ENCODE measurements at places on chromosomes 5 and 9.

DNA sequence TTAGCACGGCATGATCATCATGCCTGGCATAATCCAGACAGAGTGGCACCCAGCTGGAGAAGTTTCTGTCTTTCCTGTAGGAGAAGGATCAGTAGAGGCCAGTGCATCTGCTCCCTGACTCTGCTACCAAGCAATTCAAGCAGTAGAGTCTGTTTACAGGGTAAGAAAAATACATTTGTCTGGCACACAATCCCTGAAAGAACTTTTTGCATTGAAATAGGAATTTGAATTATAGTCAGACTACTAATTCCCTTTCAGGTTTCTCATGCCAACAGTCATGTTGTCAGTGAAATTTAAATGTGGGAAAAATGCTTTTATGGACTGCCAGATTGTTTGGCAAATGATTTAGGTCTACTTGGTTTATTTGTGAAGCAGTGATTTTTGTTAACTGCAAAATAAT lies 125.6 kb downstream of the RAB3C start:
- no peak for DNase-seq

DNA sequence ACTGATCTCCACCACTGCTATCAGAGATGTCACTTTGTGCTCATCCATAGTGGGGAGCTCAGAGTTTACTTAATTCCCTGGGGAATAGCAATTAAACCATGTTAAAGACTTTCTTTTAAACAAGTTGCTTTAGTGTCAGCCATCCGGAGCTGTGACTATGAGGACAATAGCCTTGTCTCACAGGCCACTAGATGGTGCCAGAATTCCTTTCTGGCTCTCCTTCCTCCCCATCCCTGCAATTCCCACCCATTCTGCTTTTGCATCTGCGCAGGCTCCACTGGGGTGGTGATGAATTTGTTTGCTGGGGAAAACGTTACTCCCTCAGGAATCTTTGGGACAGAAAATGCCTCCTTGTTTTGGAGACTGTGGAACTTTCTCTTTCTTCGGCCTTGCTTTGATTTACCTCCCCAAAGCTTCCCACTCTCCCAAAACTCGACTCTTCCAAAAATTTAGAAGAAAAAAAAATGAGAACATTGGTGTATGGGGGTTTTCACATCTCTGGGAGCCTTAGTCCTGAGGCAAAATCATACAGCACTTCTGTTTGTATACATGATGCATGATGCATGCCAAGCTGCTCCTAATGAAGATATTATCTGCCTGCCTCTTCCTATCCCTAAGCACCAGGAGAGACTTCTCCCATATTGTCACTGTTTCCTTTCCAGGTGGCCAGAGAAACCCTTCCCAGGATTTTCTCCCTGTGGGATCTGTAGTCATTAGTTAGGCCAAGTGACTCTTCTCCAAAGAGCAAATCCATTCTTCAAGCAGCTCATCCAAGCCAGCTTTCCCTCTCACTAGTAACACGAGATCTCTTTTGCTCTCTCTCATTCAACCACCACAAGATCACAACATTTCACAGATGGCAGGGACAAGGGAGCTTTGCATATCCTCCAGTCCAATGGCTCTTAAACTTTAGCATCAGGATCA lies 466.1 kb downstream of the TLR4 start:
- no peak for DNase-seq

GRCh38 chr5:175181331-175181730 lies 262.7 kb downstream of the DRD1 start:
- DNase-seq: no peak

DNA sequence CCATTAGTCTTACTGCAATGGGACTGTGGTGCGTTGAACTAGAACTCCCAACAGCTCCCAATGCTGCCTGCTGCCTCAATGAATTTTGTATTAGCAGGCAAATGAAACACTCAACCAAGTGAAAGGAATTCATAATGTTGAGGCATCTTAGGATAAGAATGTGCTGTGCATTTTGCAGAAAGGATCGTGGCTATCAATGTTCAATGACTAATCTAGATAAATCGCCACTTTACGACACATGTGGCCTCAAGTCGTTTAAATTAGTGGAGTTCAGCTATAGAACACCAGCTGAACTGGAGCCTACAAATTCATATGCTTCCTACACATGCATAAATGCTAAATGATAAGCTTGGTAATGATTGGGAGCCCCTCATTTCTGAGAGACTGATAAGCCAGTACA lies 318.4 kb downstream of the PSAT1 start:
- no peak for DNase-seq

DNA sequence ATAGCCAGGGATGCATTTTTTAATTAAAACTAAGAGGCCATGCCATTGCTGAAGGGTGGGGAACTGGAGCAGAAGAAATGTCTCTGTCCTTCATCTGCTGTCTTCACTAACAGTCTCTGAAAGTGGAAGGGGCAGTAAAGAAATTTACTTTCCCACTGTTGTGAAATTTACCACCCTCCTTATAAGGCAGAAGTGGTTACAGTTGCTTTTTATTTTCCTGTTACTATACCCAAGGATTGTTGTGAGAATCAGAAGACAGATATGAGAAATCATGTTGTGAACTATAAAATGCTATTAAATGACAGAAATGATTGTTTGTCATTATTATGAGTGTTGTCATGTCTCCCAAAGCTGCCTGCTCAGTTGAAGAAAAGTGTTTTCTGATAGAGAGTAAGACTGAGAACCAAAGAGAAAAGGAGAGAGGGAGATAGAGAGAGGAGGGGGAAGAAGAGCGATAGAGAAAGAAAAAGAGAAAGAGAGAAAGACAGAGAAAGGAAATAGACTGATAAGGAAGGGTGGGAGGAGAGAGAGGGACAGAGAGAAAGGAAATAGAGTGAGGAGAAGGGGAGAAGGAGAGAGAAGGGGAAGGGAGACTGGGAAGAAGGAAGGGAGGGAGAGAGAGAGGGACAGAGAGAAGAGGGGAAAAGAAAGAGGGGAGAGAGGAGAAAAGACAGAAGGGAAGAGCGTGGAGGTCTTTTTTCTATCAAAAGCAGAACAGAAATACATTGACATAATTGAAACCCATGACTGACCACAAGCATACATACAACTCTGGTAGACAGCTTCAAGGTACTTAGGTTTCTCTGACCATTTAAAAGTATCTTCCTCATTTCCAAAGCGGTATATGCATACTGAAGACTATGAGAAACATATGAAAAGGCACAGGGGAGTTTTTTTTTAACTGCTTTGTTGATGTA lies 22.5 kb downstream of the SEC61B start:
- no peak for DNase-seq

GRCh38 chr5:144329681-144330080 lies 159.0 kb downstream of the KCTD16 start:
- no peak for DNase-seq

- DNase-seq: no peak
Measured at GRCh38 chr9:113863345-113863744, 12.8 kb upstream of the ZNF618 start.

GRCh38 chr9:136546697-136547501 lies 1.1 kb upstream of the NOTCH1 start:
- DNase-seq: no peak

- no peak for DNase-seq
Measured at GRCh38 chr9:85543196-85543595, 198.6 kb downstream of the AGTPBP1 start.

DNA sequence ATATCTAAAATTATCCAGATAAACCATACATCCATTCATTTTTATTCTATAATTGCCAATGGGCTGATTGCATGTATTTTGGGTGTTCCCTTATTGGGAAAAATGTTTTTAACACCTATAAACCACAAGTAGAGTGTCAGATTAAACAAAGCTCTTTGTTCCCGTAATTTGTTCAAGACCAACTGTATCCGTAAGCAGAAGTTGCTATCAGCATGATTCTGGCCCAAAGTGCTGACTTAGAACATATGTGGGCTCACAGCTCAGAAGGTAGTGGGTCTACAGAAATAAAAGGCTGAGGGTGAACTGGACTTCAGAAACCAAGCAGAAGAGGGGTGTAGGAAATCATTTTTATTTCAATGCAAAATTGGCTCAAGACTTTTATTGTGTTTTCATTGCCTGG lies 23.5 kb upstream of the IL7R start:
- no peak for DNase-seq

GRCh38 chr9:98886691-98887229 lies 56.9 kb upstream of the COL15A1 start:
- no peak for DNase-seq

GRCh38 chr5:29896646-29897045 lies 1296.8 kb upstream of the CDH6 start:
- DNase-seq: no peak

DNA sequence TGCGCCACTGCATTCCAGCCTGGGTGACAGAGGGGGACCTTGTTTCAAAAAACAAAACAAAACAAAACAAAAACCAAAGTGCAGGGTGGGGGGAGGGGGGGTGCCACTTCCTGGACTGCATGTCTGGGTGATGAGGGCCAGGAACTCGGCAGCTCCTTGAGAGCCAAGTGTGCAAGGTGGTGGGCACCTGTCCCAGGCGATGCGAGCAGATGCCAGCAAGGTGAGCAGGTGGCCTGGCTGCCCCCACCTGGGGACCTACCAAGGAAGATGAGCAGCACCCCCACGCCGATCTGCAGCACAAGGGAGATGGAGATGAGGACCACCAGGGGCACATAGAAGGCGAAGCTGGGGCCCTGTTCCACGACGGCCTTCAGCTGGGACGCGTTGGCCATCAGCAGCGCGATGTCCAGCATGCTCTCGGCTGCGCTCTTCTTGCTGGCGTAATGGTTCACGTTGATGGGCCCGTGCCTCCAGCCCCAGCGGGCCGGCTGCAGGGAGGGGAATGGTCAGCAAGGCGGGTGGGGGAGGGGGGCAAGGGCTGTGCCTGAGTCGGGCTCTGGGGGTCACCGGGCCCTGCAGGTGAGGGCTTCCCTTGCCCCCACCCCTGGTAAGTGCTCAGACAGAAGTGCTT lies 7.8 kb downstream of the NINJ1 start:
- no peak for DNase-seq

DNA sequence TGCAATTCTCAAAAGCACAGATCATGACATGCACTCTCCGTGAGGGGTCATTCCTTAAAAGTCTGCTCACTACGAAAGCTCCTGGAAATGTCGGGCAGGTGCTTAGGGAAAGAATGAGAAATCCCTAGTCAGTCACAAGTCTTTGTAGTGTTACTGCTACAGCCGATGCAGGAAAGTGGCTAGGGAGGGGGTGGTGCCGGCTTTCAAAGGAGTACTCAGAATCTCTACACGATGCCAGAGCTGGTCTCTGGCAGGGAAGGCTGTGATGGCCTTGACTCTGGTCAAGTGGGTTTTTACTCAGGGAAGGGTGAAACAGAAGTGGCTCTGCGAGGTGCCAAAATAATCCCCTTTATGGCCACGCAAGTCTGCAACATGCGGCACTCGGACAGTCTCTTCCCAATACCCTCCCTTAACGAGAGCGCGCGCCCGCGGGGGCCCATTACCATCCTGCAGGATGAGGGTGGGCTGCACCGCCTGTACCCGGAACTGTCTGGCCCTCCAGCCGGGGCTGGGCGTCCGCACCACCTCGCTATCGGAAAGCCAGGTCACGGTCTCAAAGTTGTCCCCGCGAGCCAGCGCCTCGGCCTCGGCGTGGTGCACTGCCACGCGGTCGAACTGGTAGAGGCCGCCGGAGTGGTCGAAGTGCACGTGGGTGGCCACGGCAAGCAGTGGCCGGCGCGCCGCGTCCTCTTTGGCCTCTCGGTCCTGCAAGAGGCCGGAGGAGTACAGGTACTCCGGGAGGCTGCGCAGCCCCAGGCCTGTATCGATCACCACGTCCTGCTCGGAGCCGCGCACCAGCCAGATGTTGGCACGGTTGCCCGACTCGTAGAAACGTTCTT lies 956 bp downstream of the MBLAC2 start:
- no peak for DNase-seq

GRCh38 chr5:33850100-33850594 lies 41.6 kb downstream of the ADAMTS12 start:
- no peak for DNase-seq

DNA sequence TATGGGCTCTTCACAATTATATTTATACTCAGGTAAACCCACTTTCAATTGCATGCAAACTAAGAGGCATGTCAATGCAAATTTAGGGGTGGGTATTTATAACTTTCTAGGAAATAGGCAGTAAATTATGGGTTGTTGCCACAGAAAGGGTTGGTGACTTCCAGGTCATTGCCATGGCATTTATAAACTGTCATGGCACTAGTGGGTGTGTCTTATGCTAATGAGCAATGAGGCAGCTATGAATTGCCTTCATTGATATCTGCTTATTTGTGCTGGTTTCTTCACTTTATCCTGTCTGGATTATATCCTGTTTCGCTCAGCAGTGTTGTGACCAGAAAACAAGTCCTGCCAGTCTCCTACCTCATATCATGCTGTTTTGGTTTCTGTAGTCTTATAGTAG lies 597.3 kb upstream of the DAB2 start:
- DNase-seq: no peak

DNA sequence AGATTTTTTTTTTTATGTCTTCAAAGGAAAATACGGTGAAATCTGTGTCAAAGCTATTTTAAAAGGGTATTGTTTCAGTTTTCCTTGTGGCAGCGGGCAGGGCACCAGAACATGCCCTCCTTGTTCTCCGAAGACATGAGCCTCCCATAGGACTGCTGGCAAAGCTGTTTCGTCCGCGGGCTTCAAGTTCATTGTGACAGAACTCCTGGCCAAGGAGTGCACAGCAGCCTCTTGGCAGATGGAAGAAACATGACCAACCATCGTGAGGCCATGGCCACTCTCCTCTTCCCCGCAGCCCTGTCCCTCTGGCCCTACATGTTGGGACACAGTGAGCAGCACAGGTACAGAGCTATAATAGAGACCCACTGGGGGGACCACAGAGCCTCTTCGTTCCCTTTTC lies 99.5 kb downstream of the AOPEP start:
- DNase-seq: no peak

GRCh38 chr5:79702606-79703380 lies 13.2 kb downstream of the CMYA5 start:
- no peak for DNase-seq

DNA sequence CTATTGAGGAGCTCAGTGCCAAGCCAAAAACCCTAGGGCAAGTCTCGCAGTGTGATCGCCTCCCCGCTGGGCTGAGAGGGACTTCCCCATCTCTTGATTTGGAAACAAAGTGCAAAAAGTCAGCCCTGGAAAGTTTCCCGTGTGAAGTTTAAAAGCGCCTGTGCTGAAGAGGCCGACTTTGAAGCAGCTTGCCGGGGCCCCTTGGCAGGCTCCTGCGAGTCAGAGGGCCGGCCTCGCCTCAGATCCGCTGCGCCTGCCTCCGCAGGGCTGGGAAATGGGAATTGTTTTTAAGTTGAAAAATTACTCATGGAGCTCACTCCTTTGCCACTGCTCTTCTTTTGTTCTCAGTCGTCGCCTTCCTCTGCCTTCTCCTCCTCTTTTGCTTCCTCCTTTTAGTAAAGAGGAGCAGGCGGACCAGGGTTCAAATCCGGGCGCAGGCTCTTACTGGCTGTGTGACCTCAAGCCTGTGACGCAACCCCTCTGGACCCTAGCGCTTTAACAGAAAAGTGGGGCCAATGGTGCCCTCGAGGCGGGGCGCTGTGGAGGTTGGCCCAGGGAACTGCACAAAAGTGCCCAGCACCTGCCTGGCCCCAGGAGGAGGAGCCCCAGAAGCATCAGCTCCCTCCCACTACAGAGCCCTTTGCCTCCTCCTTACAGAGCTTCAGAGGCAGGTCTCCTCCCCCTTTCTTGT lies 14.7 kb upstream of the LHX2 start:
- no peak for DNase-seq

GRCh38 chr9:7509576-7510145 lies 289.9 kb downstream of the DMAC1 start:
- no peak for DNase-seq
